ENCODE measurements at places on chromosomes 4 and X. TPM values are rescaled to one million over a fixed set of nuclear protein-coding genes. Genes with fewer than 3 reads are reported as not detected.
A peak's percentile ranks its signal among the peaks of the same experiment; 100 is the strongest.

Gene ITGB1BP2
- total RNA-seq: not detected

Gene TNMD
- 1.1 TPM for total RNA-seq

Gene SHROOM3
- 456 TPM for total RNA-seq

Gene STATH
- total RNA-seq: not detected

Gene FAM53A
- total RNA-seq: 1.6 TPM

Gene AREG
- 44.2 TPM for total RNA-seq

Gene L1CAM
- total RNA-seq: 5.2 TPM

Gene ERAS
- total RNA-seq: not detected

Gene MAGEE1
- 1.5 TPM for total RNA-seq

Gene ATP11C
- 14.7 TPM for total RNA-seq

Gene WDR19
- total RNA-seq: 40.4 TPM

DNA sequence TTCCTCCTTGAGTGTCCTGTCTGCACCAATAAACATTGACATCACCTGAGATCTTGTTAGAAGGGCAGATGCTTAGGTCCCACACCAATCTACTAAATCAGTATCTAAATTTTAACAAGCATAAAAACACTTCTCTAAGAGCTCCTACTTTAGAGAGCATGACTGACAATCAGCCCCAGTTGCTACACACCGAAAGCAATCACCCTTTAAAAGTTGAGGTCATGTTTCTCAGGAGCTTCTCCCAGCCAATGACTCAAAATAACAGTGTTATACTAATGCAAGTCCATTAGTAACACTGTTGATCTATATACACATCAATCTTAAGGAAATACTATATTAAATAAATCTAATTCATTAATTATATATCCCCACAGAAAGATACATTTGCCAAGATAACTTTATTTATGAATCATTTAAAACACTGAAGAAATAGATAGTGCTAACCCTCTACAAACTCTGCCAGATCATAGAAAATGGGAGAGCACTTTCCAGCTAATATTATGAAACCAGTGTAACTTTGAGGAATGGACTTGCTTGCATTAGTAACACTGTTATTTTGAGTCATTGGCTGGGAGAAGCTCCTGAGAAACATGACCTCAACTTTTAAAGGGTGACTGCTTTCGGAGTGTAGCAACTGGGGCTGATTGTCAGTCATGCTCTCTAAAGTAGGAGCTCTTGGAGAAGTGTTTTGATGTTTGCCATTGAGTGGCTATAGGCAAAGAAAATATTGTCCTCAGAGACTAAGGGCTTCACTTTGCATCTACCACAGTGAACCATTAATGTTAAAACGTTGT lies 109.8 kb upstream of the HDX start:
- H3K27ac ChIP-seq: no peak overlapping the region
- no peaks in the 10 kb centered on the region for H3K27me3 ChIP-seq
- H3K4me3 ChIP-seq: no peak overlapping the region

GRCh38 chrX:144819406-144819805 lies 427.9 kb upstream of the SPANXN1 start:
- H3K4me1 ChIP-seq: no peaks in the 10 kb centered on the region
- H3K4me3 ChIP-seq: no peak overlapping the region
- DNase-seq: no peak
- no peaks in the 10 kb centered on the region for H3K36me3 ChIP-seq
- H3K27ac ChIP-seq: no peak overlapping the region

GRCh38 chr4:75343333-75343732 lies 170.9 kb downstream of the RCHY1 start:
- H3K27ac ChIP-seq: no peak overlapping the region
- no peaks in the 10 kb centered on the region for H3K36me3 ChIP-seq
- H3K27me3 ChIP-seq: no peaks in the 10 kb centered on the region
- H3K4me1 ChIP-seq: no peaks in the 10 kb centered on the region
- no peak for DNase-seq

- no peak overlapping the region for H3K27ac ChIP-seq
- H3K27me3 ChIP-seq: no peaks in the 10 kb centered on the region
- H3K4me3 ChIP-seq: no peak overlapping the region
- no peak for DNase-seq
Measured at GRCh38 chrX:87489071-87489470, 28.5 kb upstream of the KLHL4 start.

DNA sequence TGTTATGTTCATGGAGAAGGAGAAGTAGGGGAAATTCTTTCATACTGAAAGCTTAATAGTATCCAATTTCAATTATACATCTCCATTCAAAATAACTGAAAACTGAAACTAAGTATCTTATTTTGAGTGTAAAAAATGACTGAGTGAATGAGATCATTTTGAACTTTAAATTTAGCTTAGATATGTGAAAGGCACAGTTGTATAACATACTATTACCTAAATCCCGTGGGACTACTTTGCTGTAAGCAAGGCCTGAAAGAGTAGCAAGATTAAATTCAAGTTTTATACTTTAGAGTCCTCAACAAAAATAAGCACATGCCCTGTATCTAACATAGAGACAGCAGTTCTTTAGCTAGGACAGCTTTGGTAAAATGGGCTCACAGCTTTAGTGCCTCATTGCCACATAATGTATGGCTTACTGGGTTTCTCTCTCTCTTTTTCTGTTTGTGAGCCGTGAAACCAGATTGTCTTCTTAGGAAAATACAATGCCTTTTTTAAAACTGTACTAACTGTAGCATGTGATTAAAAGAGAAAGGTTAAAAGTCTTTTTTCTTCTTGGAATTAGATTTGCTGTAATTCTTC lies 43.2 kb downstream of the GSTCD start:
- no peak overlapping the region for H3K4me3 ChIP-seq
- no peaks in the 10 kb centered on the region for H3K27me3 ChIP-seq
- no peak for DNase-seq
- H3K36me3 ChIP-seq: no peaks in the 10 kb centered on the region

- H3K27me3 ChIP-seq: no peaks in the 10 kb centered on the region
- no peaks in the 10 kb centered on the region for H3K4me1 ChIP-seq
- H3K4me3 ChIP-seq: no peak overlapping the region
- H3K27ac ChIP-seq: no peak overlapping the region
Measured at GRCh38 chr4:16597845-16598596, 300.4 kb downstream of the LDB2 start.

DNA sequence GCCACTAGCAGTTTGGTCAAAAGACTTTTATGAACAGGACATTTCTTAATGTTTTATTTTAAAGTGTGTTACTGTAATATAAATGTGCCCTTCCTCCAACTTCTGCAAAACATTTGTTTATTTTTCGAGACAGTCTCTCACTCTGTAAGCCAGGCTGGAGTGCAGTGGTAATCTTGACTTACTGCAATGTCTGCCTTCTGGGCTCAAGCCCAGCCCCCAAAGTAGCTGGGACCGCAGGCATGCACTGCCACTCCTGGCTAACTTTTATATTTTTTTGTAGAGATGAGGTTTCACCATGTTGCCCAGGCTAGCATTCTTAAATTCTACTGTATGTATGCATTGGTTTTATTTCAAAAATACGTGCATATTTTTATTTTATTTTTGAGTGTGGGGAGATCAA lies 1201.9 kb downstream of the STIM2 start:
- no peaks in the 10 kb centered on the region for H3K36me3 ChIP-seq
- no peak overlapping the region for H3K4me3 ChIP-seq
- H3K27ac ChIP-seq: no peak overlapping the region
- H3K27me3 ChIP-seq: no peaks in the 10 kb centered on the region

- no peaks in the 10 kb centered on the region for H3K27me3 ChIP-seq
- no peak overlapping the region for H3K4me3 ChIP-seq
- no peak overlapping the region for H3K27ac ChIP-seq
- no peaks in the 10 kb centered on the region for H3K4me1 ChIP-seq
Measured at GRCh38 chr4:143538979-143539669, 25.6 kb downstream of the SMARCA5 start.

GRCh38 chr4:164012396-164013027 lies 518.0 kb downstream of the TMA16 start:
- no peak overlapping the region for H3K4me3 ChIP-seq
- DNase-seq: no peak
- H3K27ac ChIP-seq: no peak overlapping the region
- no peaks in the 10 kb centered on the region for H3K4me1 ChIP-seq
- no peaks in the 10 kb centered on the region for H3K27me3 ChIP-seq
- no peaks in the 10 kb centered on the region for H3K36me3 ChIP-seq

DNA sequence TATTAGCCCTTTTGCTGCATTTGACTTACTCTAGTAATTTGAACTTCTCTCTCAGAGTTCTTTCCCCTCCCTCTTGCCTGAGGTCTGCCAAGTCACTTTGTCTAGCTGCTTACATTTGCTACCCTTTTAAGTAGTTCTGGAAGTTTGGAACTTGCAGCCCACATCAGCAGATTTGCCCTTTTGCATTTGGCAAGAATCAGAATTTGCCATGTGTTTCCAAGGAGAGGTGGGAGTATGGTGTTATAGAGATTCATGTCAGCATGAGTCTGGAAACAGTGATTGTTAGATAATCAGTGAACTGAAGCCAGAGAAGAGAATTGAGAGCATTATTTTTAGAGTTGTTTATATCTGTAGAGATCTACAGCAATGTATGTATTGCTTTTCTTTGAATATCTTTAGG lies 52.1 kb downstream of the KLHL34 start:
- no peaks in the 10 kb centered on the region for H3K4me1 ChIP-seq
- H3K4me3 ChIP-seq: no peak overlapping the region

DNA sequence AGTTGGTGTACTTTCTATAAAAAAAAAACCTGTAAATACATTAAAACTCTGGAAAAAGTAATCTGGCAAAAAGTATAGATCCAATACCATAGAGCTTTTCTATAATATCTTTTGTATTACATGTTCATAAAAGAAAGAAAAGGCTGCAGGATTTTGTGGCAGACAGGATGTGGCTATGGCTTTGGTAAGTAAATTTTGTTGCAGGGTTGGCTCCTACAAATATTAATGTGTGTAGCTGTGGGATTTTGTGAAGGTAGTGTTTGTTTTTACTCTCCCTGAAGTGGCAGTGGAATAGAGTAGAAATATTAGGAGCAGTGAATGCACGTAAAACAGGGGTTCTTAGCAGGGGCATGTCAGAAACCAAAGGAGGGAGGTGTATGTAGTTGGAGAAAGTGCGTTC lies 84.8 kb downstream of the TSPAN7 start:
- H3K27me3 ChIP-seq: no peaks in the 10 kb centered on the region
- no peak for DNase-seq
- no peak overlapping the region for H3K27ac ChIP-seq
- no peaks in the 10 kb centered on the region for H3K4me1 ChIP-seq

DNA sequence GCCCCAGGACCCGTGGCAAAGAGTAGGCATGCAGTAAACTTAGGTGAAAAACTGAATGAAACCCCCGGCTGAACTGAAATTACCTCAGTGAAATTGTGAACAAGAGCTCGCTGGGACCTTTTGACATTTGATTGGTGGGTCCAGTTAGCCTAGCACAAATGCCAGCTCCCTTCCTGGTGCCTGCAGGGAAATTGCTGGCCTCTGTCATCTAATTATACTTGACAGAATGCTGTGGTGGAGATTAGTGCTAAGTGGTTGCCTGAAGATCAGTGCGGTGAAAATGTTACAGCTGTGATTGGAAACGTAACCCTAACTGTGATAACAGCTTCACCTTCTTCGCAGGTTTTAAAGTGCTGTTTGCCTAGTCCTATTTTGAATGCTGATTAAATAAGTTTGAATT lies 43.0 kb downstream of the ADD1 start:
- H3K4me3 ChIP-seq: no peak overlapping the region
- H3K36me3 ChIP-seq: no peaks in the 10 kb centered on the region
- H3K27me3 ChIP-seq: no peaks in the 10 kb centered on the region
- H3K27ac ChIP-seq: no peak overlapping the region
- no peaks in the 10 kb centered on the region for H3K4me1 ChIP-seq
- no peak for DNase-seq

GRCh38 chrX:41602816-41603345 lies 85.9 kb upstream of the GPR34 start:
- no peak overlapping the region for H3K4me3 ChIP-seq
- H3K36me3 ChIP-seq: no peaks in the 10 kb centered on the region
- no peaks in the 10 kb centered on the region for H3K27me3 ChIP-seq
- H3K27ac ChIP-seq: no peak overlapping the region
- no peaks in the 10 kb centered on the region for H3K4me1 ChIP-seq

DNA sequence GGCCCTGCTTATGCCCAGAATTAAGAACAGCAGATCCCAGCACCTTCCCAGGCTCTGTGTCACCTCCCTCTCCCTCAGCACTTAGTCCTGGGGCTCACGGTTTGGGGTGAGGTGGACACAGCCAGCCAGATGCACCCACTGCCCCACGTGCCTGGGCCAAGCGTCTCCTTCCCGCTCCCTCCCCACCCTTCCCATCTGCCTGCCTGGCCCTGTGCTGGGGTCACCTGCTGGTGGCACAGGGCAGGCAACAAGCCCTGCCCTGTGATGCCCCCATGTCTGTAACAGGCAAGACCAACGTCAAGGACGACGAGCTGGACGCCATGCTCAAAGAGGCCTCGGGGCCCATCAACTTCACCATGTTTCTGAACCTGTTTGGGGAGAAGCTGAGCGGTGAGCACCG lies 5.3 kb downstream of the MYL5 start:
- H3K4me3 ChIP-seq: no peak overlapping the region
- H3K4me1 ChIP-seq: peaks cover 53% of the 10 kb centered on the region
- no peak for DNase-seq
- no peaks in the 10 kb centered on the region for H3K27me3 ChIP-seq

DNA sequence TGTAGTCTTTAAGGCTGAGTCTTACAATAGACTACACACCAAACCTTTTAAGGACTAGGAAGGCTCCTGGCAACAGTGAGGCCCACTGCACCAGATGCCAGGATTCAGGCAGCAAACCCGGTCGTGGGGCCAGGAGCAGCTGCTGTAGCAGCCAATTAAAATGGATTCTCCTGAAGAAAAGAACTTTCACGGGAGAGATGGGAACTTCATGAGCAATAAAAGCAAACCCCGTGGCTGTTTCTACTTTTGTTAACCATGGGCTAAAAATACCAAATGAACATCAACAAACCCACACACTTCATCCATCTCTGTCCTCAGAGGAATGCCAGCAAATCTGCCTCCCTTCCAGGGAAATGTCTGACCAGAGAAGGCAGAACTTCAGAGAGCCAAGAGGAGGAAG lies 101.4 kb downstream of the BTC start:
- no peak overlapping the region for H3K4me3 ChIP-seq
- no peaks in the 10 kb centered on the region for H3K27me3 ChIP-seq
- peak overlapping the region; percentile 54 for H3K27ac ChIP-seq
- peak; percentile 17 for DNase-seq

GRCh38 chr4:6017030-6017429 lies 1.2 kb downstream of the C4orf50 start:
- H3K27me3 ChIP-seq: peaks cover 7% of the 10 kb centered on the region
- no peak overlapping the region for H3K27ac ChIP-seq

DNA sequence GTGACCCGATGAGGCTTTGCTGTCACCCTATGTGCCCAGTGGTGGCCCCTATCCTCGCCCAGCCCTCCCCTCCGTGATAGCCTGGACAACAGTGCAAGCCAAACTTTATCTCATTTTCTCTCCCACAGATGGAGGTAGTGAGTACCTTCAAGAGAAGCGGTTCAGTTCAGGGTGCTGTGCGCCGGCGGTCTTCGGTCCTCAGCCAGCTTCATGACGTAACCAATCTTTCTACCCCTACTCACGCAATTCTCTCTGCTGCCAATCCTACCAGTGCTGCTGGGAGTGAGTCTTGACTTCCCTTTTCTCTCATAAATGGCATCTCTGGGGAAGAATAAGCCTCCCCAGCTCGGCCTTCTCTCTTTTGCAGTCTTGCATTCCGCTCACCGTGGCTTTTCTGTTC lies 29.5 kb downstream of the CCNQ start:
- H3K27me3 ChIP-seq: no peaks in the 10 kb centered on the region
- H3K4me1 ChIP-seq: no peaks in the 10 kb centered on the region
- no peak overlapping the region for H3K27ac ChIP-seq
- no peak for DNase-seq

- H3K27me3 ChIP-seq: no peaks in the 10 kb centered on the region
- H3K27ac ChIP-seq: no peak overlapping the region
- no peaks in the 10 kb centered on the region for H3K36me3 ChIP-seq
- no peak for DNase-seq
Measured at GRCh38 chrX:101482296-101482695, 3.0 kb upstream of the ARMCX4 start.

All from transverse colon (tissue), 4 donors.